Umbilical cord (tissue), 2 donors: ENCODE measurements at places on chromosomes 2 and 18. TPM values are rescaled to one million over a fixed set of nuclear protein-coding genes. Genes with fewer than 3 reads are reported as not detected.

GRCh38 chr2:118049816-118050140 is 35.9 kb upstream of the CCDC93 start:
- no peak for DNase-seq

DNA sequence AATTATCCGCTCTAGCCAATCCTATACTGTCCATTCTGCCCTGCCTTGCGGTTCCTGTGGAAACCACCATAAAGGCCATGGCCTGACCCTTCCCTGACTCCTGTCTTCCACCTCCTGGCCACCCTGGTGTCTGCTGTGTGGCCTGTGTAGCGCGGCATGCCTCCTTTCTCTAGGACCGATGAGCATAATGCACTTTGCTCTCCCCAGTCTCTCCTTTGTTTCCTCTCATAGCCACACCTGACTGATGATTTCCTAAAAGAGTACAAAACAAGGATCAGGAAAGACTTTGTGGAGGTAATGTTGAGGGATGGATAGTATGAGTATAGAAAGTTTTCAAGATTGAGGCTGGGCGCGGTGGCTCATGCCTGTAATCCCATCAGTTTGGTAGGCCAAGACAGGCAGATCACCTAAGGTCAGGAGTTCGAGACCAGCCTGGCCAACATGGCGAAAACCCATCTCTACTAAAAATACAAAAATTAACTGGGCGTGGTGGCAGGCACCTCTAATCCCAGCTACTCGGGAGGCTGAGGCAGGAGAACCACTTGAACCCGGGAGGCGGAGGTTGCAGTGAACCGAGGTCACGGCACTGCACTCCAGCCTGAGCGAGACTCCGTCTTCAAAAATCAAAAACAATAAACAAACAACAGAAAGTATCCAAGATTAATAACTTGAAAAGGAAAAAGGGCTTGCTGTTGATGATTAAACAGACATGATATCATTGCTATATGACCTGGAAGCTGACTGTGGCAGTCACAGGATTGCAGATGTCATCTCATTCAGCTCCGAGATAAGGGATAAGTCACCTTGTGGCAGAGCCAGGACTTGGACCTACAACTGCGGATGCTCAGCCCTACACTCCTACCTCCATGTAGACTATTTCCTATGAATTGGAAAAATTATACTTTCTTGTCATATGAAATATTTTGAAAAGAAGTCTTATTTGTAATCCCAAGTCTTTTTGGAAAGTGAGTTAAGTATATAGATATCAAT is 16.6 kb downstream of the SOWAHC start:
- no peak for DNase-seq

DNA sequence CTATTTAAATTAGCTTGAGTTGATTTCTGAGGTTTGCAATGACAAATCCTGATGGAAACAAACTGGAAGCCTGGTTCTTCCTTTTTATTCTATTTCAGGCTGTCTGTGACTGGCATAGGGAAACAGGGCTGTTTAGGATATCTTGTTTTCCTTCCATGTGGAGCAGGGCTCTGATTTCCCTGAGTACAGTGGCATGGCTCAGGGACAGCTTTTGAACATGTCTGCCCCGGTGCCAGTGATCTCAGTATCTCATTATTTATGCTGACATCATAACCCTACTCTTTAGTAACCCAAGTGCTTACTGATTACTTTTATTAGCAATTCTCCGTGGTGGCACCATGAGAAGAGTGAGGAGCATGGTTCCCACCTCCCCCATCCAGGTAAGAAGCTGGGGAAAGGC is 720.3 kb downstream of the GALR1 start:
- no peak for DNase-seq

DNA sequence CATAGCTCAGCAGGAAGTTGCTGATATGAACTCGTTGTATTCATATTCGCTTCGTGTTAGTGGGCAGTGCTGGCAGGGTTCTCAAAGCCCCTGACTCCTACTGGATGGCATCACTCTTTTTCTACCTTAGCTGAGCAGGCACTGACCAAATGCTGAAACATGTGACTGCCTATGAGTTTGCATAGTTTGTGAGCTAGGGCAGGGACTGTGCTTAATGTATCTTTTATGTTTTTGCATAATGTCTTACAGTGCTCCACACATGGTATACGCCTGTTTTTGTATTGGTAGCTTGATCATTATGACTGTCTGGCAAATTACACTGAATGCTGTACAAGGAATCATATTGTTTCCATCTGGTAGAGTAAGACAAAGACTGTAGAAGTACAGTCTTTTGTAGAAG is 305.3 kb downstream of the PARD3B start:
- DNase-seq: peak; percentile 13

DNA sequence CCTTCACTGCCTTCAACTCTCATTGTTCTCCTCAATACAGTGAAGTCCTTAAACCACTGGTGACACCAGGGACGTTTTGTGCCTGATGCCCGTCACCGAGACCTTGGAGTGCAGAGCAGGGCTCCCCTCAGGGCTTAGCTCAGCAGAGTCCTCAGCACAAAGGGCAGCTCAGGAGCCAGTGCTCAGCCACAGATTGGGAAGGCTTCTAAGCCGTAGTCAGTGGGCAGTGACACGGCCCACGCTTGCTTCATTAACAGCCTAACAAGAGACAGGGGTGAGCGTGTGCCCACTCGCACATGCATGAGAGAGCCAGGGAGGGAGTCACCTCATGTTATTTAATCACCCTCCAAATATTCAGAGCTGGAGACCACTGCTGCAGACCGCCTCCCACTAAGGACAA is 137.5 kb downstream of the SH3RF3 start:
- no peak for DNase-seq

DNA sequence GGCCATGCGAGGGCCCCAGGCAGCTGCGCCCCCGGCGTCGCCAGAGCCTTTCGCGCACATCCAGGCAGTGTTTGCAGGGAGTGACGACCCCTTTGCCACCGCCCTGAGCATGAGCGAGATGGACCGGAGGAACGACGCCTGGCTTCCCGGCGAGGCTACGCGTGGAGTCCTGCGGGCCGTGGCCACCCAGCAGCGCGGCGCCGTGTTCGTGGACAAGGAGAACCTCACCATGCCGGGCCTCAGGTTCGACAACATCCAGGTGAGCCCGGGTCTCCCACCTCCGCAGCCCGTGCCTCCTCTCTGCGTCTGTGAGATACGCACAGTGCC is 8.9 kb downstream of the TRAPPC12 start:
- DNase-seq: no peak

DNA sequence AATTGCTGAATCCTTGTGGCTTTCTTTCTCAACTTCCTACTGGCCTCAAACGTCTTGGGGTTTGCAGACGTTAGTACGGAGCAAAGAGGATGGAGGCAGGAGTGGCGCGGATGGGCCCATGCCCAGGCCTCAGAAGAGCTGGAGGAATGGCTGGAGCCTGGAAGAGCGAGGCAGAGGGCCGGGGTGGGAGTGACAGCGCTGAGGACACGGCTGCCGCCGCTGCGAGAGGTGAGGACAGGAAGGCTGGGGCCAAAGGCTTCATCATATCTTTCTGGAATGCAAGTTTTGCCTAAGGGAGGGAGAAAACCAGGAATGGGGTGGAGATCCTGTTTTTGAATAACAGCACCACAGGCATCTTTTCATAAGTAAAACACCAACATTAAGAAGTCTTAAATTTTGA is 178.5 kb upstream of the SESTD1 start:
- peak; percentile 23 for DNase-seq

DNA sequence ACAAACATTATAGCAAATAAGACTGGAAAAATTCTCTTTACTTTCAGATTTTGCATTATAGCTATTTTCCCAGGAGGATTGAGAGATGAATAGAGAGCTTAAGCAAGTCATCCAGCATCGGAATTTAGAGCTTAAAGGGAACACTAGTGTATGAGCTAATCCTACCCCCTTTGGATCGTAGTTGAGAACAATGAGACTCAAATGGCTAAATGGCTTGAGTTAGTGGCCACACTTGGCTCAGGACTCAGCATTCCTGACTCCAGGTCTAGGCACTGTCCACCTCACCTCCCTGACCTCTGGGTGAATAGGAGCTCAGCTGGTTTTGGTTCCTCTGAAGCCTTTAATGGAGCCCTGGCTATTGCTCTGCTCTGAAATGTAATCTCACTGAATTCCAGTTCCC is 97.5 kb upstream of the CXCR4 start:
- DNase-seq: no peak

- peak; percentile 28 for DNase-seq
Observed at GRCh38 chr2:121856360-121856759, 100.9 kb downstream of the TSN start.

DNA sequence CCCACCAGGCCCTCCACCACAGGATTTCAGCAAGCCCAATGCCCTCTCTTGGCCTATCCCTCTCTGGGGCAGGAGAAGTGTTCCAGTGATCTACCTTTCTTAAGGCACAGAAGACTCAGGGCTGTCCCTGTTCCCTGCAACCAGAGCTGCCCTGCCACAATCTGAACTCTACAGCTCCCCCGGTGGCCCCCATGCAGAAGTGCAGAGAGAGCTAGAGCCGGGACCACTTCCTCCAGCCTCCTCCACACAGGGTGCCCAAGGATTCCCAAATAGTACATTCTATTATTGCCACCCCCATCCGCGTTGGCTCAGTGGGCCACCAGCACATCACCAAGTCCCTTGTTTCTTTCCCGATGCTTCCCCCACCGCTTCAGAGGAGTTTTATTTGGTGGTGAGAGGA is 114.8 kb upstream of the PTPRM start:
- no peak for DNase-seq

DNA sequence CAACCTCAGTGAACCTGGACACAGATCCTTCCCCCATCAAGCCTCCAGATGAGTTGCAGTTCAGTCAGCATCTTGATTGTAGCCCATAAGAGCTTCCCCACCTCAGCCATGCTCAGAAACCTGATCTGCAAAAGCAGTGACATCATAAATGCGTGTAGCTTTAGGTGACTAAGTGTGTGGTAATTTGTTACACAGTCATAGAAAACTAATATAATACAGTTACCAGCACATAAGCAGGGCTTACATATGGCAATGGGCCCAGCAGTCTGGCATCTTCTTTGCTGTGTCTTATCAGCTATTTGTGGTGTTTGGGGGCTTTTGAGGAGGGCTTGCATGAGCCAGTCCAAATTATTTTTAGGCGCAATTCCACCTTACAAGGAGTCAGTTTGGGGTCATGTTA is 807.0 kb downstream of the SLC4A3 start:
- DNase-seq: no peak

DNA sequence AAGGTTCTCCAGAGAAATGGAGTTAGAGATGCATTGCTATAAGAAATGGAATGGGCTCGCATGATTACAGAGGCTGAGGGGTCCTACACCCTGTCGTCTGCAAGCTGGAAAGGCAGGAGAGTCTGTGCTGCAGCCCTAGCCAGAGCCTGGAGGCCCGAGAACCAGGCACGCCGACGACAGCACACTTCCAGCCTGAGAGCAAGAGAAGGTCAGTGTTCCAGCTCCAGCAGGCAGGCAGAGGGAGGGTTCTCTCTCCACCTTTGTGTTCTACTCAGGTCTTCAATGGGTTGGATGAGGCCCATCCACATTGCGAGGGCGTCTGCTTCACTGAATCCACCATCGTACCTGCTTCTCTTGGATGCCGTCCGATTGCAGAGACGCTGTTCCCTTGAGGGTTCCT is 177.6 kb upstream of the HDAC4 start:
- no peak for DNase-seq

DNA sequence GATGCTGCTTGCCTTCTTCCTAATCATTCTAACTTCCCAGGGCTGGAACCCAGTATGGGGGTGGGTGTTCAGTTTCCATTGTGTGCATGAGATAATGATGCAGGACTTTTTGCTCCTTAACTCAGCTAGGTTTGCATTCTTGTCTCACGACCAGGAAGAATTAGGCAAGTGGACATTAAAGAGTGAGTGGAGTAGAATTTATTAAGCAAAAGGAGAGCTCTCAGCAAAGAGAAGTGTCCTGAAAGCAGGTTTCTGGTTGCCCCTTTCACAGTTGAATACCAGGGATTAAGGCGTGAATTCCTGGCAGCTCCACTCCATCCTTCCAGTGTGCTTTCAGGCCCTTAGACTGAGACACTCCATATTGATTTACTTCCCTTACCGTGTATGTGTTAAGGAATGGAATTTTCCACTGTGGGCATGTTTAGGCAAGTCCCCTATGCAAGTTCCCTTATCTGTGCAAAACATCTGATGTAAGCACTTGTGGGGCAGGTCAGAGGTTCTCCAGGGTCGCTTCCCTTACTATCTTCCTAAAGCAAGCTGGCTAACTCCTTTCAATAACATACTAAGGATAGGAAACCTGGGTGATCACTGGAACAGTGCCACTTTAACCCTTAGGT is 126.5 kb downstream of the GPR39 start:
- no peak for DNase-seq

DNA sequence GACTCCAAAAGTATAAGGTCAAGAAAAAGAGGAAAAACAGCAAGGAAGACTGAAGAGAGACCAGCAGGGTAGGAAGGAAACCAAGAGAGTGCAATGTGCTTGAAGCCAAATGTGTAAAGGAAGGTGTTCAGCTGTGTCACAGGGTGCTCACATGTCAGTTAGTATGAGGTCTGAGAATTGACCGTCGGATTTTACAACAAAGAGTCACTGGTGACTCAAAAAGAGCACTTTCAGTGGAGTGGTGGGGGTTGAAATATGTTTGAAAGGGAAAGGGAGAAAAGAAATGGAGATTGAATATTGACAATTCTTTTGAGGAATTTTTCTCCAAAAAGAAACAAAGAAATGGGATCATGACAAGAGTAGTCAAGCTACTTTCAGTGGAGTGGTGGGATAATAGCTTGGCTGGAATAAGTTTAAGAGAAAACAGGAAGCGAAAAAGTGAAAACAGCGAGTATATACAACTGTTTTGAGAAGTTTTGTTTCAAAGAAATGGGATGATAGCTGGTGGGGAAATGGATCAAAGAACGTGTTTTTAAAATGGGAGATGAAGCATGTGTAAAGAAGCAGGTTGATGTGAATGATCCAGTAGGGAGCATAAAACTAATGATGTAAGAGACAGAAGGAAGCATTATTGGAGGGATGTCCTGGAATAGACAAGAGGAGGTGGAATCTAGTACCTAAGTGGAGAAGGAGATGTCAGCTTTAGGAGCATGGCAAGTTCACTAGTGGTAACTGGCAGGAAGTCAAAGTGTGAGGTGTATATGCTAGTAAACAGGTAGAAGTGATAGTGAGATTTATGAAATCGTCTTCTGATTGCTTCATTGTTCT is 3.6 kb upstream of the TSPYL6 start:
- no peak for DNase-seq

- DNase-seq: peak; percentile 53
Observed at GRCh38 chr2:19124135-19124534, 234.3 kb downstream of the OSR1 start.

GRCh38 chr18:21672521-21673267 is 31.9 kb downstream of the ABHD3 start:
- no peak for DNase-seq

GRCh38 chr2:149926149-149926548 is 338.6 kb upstream of the MMADHC start:
- DNase-seq: no peak

MC4R gene
- total RNA-seq: 4.1 TPM

TFPI gene
- total RNA-seq: 66.7 TPM

EFEMP1 gene
- total RNA-seq: 125 TPM

UCN gene
- total RNA-seq: 1.4 TPM

ABCG8 gene
- total RNA-seq: 0.96 TPM

PREPL gene
- total RNA-seq: 39.0 TPM

RGPD3 gene
- 4.1 TPM for total RNA-seq

GPR75 gene
- 0.72 TPM for total RNA-seq

CDH20 gene
- 4.1 TPM for total RNA-seq
